Amniotic epithelial cell (primary cell): ENCODE measurements at places on chromosomes 5 and 9.

GRCh38 chr5:88830567-88830966 lies 52.4 kb downstream of the MEF2C start:
- no peak for DNase-seq

DNA sequence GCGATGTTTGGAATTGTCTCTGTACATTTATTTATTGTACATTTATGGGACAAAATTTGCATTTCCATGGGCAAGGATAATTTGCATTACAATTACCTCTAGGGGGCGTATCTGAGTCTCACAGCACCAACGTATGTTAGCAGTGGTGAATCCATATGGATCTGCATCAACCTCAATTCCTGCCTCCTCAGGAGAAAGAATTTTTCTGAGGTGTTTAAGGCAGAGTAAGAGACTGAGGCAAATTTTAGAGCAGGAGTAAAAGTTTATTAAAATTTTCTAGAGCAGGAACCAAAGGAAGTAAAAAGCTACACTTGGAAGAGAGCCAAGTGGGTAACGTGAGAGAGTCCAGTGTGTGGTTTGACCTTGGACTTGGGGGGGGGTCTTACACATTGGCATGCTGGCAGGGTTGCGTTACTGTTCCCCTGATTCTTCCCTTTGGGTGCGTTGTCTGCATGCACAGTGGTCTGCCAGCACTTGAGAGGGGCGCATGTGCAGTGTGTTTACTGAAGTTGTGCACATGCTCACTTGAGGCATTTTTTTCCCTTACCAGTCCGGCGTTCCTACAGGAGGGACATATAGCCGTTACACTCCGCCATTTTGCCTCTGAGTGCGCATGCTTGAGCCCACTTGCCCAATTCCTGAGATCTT lies 21.0 kb upstream of the RAB14 start:
- DNase-seq: peak; percentile 49

DNA sequence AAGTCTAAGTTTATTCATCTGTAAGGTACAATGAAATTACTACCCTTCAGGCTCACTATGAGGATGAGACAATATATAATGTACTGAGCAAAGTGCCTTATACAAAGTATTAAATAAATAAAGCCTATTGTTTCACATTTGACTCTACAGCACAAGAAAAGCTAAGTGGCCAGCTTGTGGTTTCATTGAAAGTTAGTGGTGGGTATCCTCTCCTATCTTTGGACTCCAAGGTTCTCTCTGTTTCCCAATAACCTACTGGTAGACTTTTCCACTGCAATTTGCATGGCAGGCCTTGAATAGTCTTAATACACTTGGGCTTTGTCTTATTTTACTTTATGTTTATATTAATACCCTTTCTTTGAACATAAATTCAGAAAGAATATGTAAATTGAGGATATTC lies 262.7 kb downstream of the DEPDC1B start:
- no peak for DNase-seq

- DNase-seq: no peak
Measured at GRCh38 chr5:177325868-177326381, 14.2 kb upstream of the MXD3 start.
